Keratinocyte (primary cell): ENCODE measurements at places on chromosomes 2 and 18. TPM values are rescaled to one million over a fixed set of nuclear protein-coding genes. Genes with fewer than 3 reads are reported as not detected.

GRCh38 chr2:96965781-96966514 lies 20.4 kb downstream of the FAM178B start:
- no peak for DNase-seq
- H3K27me3 ChIP-seq = peaks cover 12% of the 10 kb centered on the region
- H3K4me3 ChIP-seq = no peak overlapping the region
- H3K36me3 ChIP-seq = no peaks in the 10 kb centered on the region
- H3K4me1 ChIP-seq = peaks cover 10% of the 10 kb centered on the region
- no peak overlapping the region for H3K27ac ChIP-seq

DNA sequence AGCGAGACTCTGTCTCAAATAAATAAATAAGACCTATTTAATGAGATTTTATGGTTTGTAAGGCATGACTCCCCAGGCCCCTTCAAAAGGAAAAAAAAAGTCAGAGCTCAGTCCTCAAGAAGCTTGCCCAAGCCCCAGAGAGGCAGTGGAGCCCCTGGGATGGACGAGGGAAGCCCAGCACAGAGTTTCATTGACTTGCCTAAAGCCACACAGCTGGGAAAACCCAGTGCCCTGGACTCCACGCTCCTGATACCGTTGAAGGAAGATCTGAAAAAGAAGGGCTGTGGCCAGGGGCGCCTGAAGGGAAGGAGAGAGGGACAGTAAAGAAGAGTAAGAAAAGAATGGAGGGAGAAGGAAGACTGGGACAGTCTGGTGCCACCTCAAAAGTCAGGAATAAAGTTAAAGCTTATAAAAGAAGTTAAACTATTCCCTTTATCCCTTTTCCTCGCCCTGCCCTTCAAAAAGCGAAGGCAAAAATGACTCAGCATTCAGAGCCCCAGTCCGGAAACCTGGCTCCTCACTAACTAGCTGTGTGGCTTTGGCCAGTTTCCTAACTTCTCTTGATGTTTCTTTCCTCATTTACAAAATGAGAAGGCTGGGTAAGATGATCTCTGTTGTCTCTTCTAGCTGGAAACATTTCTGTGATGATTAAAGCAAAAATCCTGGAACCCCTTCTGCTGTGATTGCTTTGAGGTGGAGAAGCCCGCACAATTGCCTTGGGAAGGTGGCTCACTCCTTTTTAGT lies 46.7 kb downstream of the LYPD1 start:
- H3K4me3 ChIP-seq = no peak overlapping the region
- H3K27me3 ChIP-seq = no peaks in the 10 kb centered on the region
- no peak for DNase-seq
- H3K4me1 ChIP-seq = peaks cover 5% of the 10 kb centered on the region
- H3K27ac ChIP-seq = no peak overlapping the region

- H3K4me1 ChIP-seq = no peaks in the 10 kb centered on the region
- no peak overlapping the region for H3K4me3 ChIP-seq
- no peaks in the 10 kb centered on the region for H3K36me3 ChIP-seq
- no peaks in the 10 kb centered on the region for H3K27me3 ChIP-seq
These were observed 65.9 kb downstream of the INSIG2 start for GRCh38 chr2:118154176-118154575.

DNA sequence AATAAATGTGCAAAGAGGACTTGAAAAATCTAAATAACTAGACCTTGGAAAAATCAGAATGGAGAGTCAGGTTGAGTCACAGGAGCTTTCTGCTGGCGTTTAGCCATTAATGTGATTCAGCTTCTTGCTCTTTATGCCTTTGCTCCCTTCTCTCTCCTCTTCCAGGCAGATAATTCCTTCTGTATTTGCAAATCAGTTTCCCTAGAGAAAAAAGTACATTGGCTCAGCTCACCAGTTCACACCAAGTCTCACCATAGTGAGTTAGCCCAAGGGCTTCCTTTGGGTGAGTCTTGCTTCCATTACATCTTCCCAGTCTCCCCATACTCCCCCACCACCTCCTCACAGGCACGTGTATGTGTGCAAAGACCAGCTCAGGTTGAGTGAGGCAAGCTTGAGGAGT lies 73.6 kb downstream of the CYBRD1 start:
- H3K4me1 ChIP-seq = peaks cover 26% of the 10 kb centered on the region
- H3K27ac ChIP-seq = peak overlapping the region; percentile 11
- no peak for DNase-seq
- no peak overlapping the region for H3K4me3 ChIP-seq

DNA sequence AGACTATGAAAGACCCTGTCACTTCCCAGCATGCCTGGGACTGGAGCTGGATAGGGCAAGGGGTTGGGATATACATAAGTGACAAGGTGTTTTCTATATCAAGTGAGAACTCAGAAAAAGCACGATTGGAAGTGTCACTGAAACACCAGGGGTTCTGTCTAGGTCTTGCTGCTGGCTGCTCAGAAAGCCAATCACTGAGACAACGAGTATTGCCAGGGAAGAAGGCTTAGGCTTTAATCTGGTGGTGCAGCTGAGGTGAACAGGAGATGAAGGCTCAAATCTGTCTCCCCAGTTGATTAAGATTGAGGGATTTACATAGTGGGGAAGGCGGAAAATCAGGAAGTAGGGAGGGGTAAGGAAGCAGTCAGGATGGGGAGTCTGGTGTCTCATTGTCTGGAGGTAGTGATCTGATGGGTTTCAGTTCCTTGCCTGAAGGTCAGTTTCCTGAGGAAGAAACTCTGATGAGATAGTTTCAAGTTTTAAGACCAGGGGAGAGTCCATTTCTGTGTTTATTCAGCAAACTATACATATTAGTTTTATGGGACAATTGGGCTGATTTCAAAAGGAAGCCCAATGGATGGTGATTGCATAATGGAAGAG lies 3.5 kb upstream of the C2orf74 start:
- H3K4me1 ChIP-seq = no peaks in the 10 kb centered on the region
- no peak overlapping the region for H3K27ac ChIP-seq
- H3K27me3 ChIP-seq = no peaks in the 10 kb centered on the region
- H3K4me3 ChIP-seq = no peak overlapping the region

- no peaks in the 10 kb centered on the region for H3K36me3 ChIP-seq
- H3K27ac ChIP-seq = no peak overlapping the region
- no peaks in the 10 kb centered on the region for H3K27me3 ChIP-seq
- no peak overlapping the region for H3K4me3 ChIP-seq
These were observed 241.0 kb downstream of the TNS1 start for GRCh38 chr2:217761645-217762277.

DNA sequence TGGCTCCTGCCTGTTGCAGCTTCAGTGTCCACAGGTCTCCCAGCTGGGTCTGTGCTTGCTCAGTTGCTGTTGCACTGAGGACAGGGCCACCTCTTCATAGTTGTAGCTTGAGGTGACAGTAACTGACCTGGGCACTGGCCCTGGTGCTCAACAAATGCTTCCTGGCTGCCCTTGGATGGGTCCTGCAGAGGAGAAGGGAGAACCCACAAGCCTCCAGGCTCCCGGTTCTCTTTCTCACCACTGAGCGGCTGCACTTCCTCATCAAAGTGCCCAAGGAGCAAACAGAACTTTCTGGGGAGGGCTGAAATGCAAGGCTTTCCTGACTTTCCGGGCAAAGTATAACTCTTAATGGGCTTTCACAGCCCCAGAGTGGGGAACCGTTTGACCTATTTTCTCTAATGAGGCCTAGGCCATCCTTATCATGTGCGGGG lies 38.7 kb downstream of the LCT start:
- H3K36me3 ChIP-seq = no peaks in the 10 kb centered on the region
- no peaks in the 10 kb centered on the region for H3K27me3 ChIP-seq
- H3K4me3 ChIP-seq = no peak overlapping the region
- H3K4me1 ChIP-seq = peaks cover 13% of the 10 kb centered on the region
- no peak for DNase-seq
- peak overlapping the region; percentile 80 for H3K27ac ChIP-seq

DNA sequence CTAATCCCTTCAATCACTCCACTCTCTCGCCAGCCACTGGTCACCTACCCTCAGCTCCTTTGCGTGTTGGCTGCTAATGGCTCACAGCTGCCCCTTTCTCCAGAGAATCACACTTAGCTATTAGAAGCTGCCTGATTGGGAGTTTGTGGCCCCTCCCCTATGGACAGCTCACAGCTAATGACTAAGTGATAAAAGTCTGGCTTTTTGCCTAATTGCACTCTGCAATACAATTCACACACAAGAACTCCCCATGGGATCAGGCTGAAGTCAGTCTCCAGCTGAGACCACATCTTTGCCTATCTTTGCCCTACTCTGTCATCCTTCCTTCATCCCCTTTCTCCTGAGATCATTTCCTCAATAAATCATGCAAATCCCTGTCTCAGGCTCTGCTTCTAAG lies 701.9 kb upstream of the RAB6C start:
- no peak overlapping the region for H3K4me3 ChIP-seq
- peaks cover 5% of the 10 kb centered on the region for H3K4me1 ChIP-seq
- no peak overlapping the region for H3K27ac ChIP-seq

DNA sequence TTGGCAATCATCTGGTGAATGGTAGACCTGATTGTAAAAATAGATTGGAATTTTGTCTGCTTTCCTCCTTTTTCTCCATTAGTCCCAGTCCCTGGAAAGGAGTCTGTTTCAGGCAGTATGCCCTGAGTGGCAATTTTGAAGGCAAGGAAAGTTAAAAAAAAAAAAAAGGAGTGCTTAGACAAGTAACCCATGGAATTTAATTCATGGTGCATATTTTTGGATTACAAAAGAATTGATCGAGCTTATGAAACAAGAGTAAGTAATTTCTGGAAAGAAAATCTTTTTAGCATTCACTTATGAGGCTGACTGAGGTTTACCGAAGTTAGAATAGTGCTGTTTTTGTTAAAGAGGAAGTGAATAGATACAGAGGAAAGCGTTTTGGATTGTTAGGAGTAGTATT lies 29.4 kb upstream of the TMEM178A start:
- no peaks in the 10 kb centered on the region for H3K36me3 ChIP-seq
- no peaks in the 10 kb centered on the region for H3K27me3 ChIP-seq
- H3K4me3 ChIP-seq = no peak overlapping the region

GRCh38 chr2:170218931-170219330 lies 41.0 kb downstream of the MYO3B start:
- H3K27me3 ChIP-seq = no peaks in the 10 kb centered on the region
- peaks cover 10% of the 10 kb centered on the region for H3K4me1 ChIP-seq
- H3K36me3 ChIP-seq = peaks cover 2% of the 10 kb centered on the region
- no peak overlapping the region for H3K27ac ChIP-seq
- no peak overlapping the region for H3K4me3 ChIP-seq

DNA sequence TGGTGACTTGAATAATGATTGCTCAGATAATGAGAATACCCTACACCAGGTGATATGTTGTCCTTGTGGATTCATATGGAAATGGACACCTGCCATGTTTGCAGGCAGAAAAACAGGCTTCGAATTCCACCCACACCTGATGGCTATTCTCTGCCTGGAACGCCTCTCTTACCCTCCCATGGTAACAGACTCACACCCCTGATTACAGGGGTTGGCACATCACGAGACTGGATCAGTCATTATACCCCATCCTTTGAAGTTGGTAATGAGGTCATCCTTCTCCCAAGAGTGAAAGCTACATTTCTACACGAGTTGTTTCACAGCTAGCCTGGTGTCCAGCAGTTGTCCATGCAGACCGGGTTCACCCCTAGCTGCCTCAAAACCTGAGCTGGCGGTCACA lies 71.4 kb upstream of the MBOAT2 start:
- no peak overlapping the region for H3K4me3 ChIP-seq
- H3K4me1 ChIP-seq = peaks cover 23% of the 10 kb centered on the region
- no peaks in the 10 kb centered on the region for H3K36me3 ChIP-seq

GRCh38 chr2:235977445-235977844 lies 190.7 kb downstream of the GBX2 start:
- no peak overlapping the region for H3K4me3 ChIP-seq
- H3K36me3 ChIP-seq = no peaks in the 10 kb centered on the region

DNA sequence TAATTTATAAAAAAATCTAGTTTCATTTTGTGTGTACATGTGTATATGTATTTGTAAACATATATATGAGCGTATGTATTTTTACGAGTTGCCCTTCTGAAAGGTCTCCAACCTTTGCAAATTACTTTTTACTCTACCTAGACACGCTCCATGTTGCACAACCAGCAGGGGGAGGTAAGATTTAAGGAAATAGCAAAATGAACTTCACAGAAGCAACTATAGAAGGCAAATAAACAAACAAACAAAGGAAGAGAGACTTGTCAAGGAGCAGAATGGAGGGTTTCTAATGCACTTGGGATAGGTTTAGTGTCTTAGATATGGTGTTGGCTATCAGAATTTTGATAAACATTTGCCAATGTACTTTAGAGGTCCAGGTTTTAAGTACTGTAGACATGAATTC lies 820.5 kb upstream of the POU3F3 start:
- H3K4me3 ChIP-seq = no peak overlapping the region
- H3K27ac ChIP-seq = no peak overlapping the region
- H3K4me1 ChIP-seq = no peaks in the 10 kb centered on the region
- no peaks in the 10 kb centered on the region for H3K36me3 ChIP-seq
- DNase-seq = no peak
- no peaks in the 10 kb centered on the region for H3K27me3 ChIP-seq

DNA sequence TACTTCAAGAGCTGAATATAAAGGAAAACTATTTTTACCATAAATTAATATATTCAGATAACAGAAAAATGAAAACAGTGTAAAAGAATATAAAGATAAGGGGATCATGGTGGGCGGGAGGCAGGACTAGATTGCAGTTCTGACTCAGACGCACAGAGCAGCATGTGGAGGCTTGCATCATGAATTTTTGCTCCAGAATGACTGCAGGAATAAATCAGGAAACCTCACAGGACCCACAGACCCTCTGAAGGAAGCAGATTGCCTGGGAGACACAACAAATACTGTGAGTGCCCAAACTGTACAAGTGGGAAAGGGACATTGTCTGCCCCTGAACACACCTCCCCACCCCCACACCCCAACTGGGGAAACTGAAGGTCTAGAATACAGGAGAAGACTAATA lies 19.2 kb upstream of the SIGLEC15 start:
- H3K27ac ChIP-seq = peak overlapping the region; percentile 77
- H3K36me3 ChIP-seq = no peaks in the 10 kb centered on the region
- H3K4me1 ChIP-seq = peaks cover 51% of the 10 kb centered on the region
- H3K4me3 ChIP-seq = peak overlapping the region; percentile 54
- H3K27me3 ChIP-seq = no peaks in the 10 kb centered on the region

DNA sequence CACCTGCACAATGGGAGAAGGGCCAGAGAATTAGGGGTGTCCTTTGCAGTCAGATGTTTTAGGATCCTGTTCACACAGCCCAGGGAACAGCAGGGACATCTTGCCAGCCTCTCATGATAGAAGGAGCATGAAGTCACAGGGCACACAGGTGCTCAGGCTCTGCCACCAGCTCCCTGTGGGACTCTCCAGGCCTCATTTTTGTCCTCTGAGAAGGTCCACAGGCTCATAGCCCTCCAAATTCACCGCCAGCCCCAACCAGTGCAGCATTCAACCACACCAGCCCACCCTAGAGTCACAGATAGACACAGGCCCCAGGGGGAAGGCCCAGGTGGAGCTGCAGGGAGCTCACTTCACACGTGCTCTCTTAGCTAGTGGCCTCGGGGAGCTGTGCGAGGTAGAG lies 391.7 kb downstream of the TNS1 start:
- H3K4me3 ChIP-seq = no peak overlapping the region
- no peak overlapping the region for H3K27ac ChIP-seq
- no peaks in the 10 kb centered on the region for H3K4me1 ChIP-seq
- DNase-seq = no peak
- H3K36me3 ChIP-seq = no peaks in the 10 kb centered on the region
- H3K27me3 ChIP-seq = peaks cover 5% of the 10 kb centered on the region

Gene B3GNT7
- 0.08 TPM in 1 of 3 replicates, not detected in the others for polyA plus RNA-seq

Gene SATB2
- polyA plus RNA-seq = 1.4 to 1.5 TPM (median 1.4 TPM) in 3 replicates

Gene PLA2R1
- 7.6 to 13.2 TPM (median 12.3 TPM) in 3 replicates for polyA plus RNA-seq

Gene CCNT2
- 10.2 to 20.9 TPM (median 20.1 TPM) in 3 replicates for polyA plus RNA-seq

Gene GEN1
- 8.7 to 17.2 TPM (median 9.9 TPM) in 3 replicates for polyA plus RNA-seq

Gene HS1BP3
- 18.5 to 21.2 TPM (median 20.7 TPM) in 3 replicates for polyA plus RNA-seq

Gene TMEM237
- polyA plus RNA-seq = 43.1 to 49.6 TPM (median 43.5 TPM) in 3 replicates

Gene HPCAL1
- polyA plus RNA-seq = 13.7 to 33.3 TPM (median 18.0 TPM) in 3 replicates

Gene LDLRAD4
- under 0.01 to 0.04 TPM in 2 of 3 replicates, not detected in the other for polyA plus RNA-seq
